ENCODE measurements at places on chromosomes 3 and 15. TPM values are rescaled to one million over a fixed set of nuclear protein-coding genes. Genes with fewer than 3 reads are reported as not detected.

Gene EPHB1
- total RNA-seq: 0.80 TPM

DNA sequence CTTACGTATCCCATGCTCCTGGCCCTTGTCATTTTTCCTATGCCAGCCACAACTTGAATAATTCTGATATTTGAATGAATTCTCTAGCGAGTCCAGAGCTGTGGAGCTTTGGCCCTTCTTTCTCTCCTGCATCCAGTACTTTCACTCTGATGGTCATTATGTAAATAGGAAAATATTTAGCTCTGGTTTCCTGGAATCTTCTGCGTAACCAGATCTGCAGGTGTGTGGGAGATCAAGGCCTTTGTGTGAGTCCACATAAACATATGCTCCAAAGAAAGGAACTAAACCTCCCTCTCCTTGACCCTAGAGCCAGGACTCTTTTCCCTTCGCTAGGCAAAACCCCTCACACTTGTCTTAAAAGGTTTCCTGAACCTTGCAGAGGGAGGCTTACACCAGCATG is 132.5 kb upstream of the THBS1 start:
- no peak overlapping the region for H3K4me3 ChIP-seq
- no peak overlapping the region for H3K27ac ChIP-seq
- DNase-seq: no peak
- peaks cover 34% of the 10 kb centered on the region for H3K27me3 ChIP-seq
- no peaks in the 10 kb centered on the region for H3K4me1 ChIP-seq

Gene RETNLB
- total RNA-seq: not detected

Gene STAC
- not detected for total RNA-seq

Gene AADAC
- not detected for total RNA-seq
